ENCODE measurements at places on chromosomes 3 and 15.

- DNase-seq, result peak; percentile 32
Observed at GRCh38 chr3:101635954-101636798, 40.8 kb downstream of the ZBTB11 start.

DNA sequence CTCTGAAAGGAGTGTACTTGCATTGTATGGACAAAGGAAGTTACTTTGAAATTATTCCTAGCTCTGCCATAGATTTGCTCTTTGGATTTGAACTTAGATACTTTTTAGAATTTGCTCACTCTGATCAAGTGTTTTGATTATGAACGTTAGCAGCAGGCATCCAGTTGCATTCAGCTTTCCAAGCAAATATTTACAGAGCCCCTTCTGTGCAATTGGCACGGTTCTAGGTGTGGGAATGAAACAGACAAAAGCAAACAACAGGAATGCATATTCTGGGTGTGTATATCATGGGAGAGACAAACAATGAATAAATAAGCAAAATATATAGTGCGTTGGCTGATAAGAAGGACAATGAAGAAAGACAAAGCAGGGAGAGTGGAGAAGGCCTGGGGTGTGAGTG, 125.5 kb upstream of the ADAMTS9 start:
- DNase-seq, result no peak

DNA sequence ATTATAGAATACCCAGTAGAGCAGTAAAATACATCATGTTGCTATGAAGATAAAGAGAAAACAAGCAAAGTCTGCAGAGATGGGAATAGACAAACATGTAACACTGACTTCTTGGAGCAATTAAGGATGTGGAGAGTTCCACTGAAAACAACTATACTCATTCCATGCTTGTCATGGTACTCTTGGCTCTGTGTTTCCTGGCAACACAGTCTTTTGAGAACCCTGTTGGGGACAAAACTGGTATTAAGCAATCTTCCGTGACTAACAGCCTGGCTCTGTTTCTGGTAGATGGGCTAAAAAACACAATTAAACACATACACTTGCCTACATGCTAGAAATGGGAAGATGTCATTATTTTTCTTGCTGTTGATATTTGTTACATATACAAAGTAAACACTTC, 1212.3 kb upstream of the GBE1 start:
- DNase-seq, result no peak

DNA sequence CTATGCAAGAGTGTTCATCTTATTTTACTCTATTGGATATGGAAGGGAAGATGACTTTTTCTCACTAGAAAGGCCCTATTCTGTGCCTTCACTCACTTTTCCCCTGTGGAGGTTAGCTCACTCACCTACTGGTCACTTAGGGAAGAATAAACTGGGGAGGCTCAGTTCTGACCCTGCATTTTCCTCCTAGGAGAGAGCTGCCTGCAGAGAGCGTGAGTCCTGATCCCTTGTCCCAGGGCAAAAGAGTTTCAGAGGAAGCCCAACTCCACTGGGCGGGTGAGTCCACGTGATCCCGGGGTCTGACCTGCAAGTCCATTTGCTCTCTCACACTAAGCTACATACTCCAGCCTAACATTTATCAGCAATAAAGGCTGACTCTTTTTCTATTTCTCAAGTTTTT, 8.4 kb downstream of the MORC1 start:
- DNase-seq, result no peak

GRCh38 chr3:114622001-114622400, 328.2 kb downstream of the TIGIT start:
- DNase-seq, result no peak

DNA sequence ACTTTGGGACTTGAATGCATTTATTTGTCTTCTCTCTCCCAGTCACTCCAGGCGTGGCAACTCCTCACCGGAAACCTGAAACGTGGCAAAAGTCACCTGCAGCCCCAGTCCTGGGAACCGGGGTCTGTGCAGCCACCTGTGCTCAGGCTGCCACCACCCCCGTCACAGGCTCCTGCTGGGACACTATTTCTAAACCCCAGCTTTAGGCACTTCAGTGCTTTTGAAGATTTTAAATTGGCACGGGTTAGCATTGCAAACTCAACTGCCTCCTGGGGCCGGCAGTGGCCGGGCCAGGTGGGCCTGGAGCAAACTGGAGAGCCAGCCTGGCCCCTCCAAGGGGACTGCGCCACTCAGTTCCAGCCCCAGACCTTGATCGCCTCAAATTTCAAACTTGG, 146.7 kb upstream of the IQSEC1 start:
- no peak for DNase-seq

- no peak for DNase-seq
Observed at GRCh38 chr3:138653567-138653966, 45.0 kb downstream of the FAIM start.

- no peak for DNase-seq
Observed at GRCh38 chr3:139309880-139310279, 33.9 kb upstream of the MRPS22 start.

DNA sequence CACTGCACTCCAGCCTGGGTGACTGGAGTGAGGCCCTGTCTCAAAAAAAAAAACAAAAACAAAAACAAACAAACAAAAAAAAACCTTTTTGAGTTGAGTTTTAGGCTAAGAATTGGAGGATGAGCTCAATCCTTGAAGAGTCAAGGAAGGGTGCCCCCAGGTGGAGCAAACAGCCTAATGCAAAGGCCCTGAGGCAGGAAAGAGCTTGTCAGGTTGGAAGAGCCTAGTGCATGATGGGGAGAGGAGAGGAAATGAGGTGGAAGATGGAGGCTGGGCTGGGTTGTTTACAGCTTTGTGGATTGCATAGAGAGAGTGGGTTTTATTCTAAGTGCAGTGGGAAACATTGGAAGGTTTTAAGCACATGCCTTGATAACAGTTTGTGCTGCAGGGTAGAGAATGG, 2.1 kb upstream of the SNX22 start:
- DNase-seq, result no peak

- DNase-seq, result peak; percentile 96
Observed at GRCh38 chr3:51942603-51943450, 664 bp downstream of the PARP3 start.

GRCh38 chr15:101502572-101503295, 13.2 kb upstream of the PCSK6 start:
- no peak for DNase-seq

DNA sequence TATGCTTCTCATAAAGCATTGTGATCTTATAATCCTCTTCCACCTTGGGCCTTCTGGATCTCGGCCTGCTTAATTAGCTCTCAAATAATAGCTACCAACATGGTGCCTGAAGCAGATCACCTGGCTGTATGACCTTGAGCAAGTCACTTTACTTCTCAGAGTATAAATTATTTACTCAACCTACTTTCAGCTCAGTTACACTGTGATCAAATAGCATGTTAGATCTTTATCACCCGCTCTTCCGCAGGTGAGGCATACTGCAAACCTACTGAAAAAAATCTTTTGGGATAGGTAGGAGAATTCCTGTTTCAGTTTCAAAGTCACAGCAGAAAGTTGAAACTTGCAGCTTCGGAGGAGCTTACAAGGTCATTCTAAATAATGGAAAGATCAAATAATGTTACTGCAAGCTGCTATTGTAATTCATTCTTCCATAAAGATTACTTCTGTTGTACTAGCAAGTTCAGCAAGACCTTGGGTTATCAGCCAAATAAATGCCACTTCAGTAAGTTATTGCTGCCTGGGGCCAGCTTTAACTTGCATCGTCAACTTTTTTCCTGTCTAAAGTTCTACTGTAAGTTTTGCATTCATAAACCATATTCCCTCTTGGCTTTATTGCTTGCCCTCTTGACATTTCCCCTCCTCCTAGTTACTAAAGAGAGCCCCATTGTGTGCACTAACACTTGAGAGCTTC, 268.4 kb upstream of the ATP11B start:
- no peak for DNase-seq
